Kidney (tissue), 22 donors: ENCODE measurements at places on chromosomes 5 and 9. TPM values are rescaled to one million over a fixed set of nuclear protein-coding genes. Genes with fewer than 3 reads are reported as not detected.

- no peak for DNase-seq
Observed at GRCh38 chr9:12922224-12922866, 147.5 kb downstream of the LURAP1L start.

- DNase-seq, result no peak
Observed at GRCh38 chr9:85216601-85217000, 525.2 kb downstream of the AGTPBP1 start.

- DNase-seq, result no peak
Observed at GRCh38 chr9:128251732-128252100, 24.1 kb downstream of the GOLGA2 start.

GRCh38 chr5:83072966-83073365 is 4.2 kb downstream of the TMEM167A start:
- no peak for DNase-seq

- peak; percentile 18 for DNase-seq
Observed at GRCh38 chr5:69043655-69043996, 50.2 kb upstream of the SLC30A5 start.

- DNase-seq, result no peak
Observed at GRCh38 chr9:17380126-17380861, 198.6 kb upstream of the SH3GL2 start.

DNA sequence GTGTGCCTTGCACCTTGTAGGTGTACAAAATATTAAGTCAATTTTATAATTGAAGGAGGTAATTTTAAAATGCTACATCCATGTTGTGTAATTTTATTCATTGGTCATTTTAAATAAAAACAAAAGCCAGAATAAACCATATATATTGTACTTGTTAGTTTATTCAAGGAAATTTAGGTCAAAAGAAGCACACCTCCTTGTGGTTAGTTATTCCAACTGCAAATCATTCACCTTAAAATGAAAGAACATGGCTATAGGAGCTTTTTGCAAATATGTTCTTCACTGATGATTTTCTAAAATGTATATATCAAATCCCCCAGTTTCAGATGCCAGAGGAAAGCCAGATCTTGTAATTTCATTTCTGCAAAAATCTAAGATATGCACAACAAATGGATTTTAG is 5.4 kb upstream of the MOCS2 start:
- no peak for DNase-seq

DNA sequence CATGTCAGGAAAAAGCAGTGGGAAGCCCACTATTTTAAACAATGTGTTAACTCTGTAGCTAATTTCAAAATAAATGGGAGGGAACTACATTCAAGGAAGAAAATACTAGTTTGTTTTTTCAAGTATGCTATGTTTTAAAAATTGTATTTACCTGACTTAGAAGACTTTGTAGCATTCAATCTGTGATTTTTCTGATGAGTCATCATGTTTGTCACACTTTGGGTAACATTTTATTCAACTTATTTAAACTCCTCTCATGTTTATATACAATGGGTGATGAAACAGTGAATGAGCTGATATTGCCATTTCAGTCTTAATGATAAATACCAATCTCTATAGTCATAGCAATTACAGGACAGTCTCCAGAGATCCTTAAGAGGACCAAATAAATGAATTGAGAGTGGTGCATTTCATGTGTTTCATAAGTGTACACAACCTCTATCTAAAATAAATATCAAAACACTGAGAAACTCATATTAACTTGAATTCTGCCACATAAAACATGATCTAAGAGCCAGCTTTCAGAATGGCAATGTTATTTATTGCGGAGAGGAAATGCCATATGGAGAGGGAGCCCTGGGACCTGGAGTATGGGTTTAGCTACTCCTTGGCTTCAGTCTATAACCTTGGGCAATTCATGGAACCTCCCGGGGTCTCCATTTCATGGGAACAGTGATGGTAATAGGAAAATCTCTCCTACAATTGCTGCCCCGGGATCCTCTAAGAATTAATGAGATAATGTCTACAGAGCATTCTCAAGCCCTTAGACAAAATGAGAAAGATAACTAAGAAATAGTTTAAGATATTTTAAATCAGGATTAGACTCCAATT is 913.9 kb downstream of the TLE4 start:
- DNase-seq, result no peak

DNA sequence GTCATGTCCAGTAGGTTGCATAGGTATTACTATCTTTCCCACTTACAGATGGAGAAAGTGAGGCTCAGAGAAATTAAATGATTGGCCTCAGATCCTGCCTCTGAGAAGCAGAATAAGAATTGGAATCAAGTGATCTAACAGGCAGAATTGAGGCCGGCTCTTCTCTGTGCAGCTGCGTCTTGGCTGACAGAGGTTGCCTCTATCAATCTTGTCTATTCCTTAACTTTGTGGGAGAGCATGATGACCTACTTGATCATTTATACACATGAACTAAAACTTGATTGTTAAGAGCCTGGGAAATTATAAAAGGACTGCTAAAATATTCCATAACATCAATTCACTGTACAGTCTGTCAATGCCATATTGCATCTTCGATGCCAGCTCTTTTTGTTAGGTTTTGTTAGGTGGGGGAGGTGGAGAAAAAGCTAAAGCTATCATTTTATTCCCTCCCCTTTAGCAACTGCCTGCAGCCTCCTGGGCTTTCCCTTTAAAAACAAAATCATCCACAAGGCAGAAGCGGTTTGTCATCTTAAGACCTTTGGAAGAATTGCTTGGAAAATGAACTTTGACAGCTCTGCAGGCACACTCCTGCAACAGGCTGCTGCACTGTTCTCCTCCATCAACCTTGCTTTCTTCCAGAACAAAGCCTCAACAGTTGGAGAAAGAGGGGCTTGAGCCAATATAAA is 247.4 kb downstream of the SMARCA2 start:
- DNase-seq, result no peak

GRCh38 chr9:14395317-14396082 is 81.6 kb upstream of the NFIB start:
- no peak for DNase-seq

GRCh38 chr5:24623031-24623430 is 21.7 kb downstream of the CDH10 start:
- DNase-seq, result peak; percentile 52

- DNase-seq, result no peak
Observed at GRCh38 chr5:34811706-34812105, 27.3 kb upstream of the TTC23L start.

DNA sequence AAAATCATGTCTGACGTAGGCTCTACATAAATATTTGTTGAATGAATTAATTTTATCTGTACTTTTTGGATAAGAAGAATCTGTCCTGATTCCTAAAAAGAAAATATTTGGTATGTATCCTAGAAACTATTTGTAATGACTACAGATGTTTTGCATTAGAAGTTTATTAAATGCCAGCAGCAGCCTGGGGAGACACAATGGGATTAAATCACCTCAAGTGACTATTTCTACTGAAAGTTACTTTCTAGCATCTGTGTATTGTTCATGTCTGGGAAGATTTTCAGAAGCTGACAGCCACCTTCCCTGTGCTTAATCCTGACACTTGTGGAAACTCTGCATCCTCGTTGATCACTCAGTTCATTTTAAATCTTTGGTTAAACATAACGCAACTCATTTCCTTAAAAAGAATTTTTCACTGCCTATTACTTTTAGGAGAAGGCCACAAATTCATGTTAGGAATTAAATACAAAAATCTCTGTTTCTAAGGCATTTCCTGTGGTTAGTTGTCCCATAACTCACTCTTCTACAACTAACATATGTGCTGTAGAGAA is 209.3 kb upstream of the PPP1R2B start:
- DNase-seq, result no peak

OR13C3 gene
- total RNA-seq, result not detected

DCTN3 gene
- total RNA-seq, result 92.0 TPM

FAXDC2 gene
- 14.1 TPM for total RNA-seq

PPP1R26 gene
- total RNA-seq, result 22.0 TPM

PTGS1 gene
- 9.4 TPM for total RNA-seq

PRRC2B gene
- total RNA-seq, result 227 TPM

ZDHHC12 gene
- 39.9 TPM for total RNA-seq

KCTD16 gene
- 2.5 TPM for total RNA-seq

NEURL1B gene
- total RNA-seq, result 42.6 TPM

TNFSF8 gene
- 5.0 TPM for total RNA-seq

UGT3A2 gene
- 0.35 TPM for total RNA-seq
